ENCODE measurements at places on chromosomes 16 and 17.

GRCh38 chr17:77190576-77190975 is 49.8 kb downstream of the SEC14L1 start:
- no peak for DNase-seq

- no peak for DNase-seq
Measured at GRCh38 chr17:79043191-79043930, 19.4 kb downstream of the C1QTNF1 start.

DNA sequence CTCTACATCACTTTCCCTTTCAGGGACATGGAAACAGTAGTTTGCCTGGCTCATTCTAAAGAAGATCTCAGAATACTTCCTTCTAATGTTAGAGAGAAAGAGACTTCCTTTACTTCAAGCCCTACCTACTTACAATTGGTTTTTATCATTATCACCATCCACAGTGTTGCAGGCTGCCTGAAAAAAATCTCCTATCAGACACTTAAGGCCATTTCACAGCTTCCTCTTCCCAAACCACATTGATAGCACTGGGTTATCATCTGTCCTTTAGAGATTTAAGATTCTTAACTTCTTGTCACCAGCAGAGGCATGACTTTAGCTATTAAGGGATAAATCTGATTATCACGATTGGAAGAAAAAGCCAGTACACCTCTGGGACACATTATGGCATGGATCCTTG is 178.5 kb upstream of the TBX2 start:
- DNase-seq: no peak

DNA sequence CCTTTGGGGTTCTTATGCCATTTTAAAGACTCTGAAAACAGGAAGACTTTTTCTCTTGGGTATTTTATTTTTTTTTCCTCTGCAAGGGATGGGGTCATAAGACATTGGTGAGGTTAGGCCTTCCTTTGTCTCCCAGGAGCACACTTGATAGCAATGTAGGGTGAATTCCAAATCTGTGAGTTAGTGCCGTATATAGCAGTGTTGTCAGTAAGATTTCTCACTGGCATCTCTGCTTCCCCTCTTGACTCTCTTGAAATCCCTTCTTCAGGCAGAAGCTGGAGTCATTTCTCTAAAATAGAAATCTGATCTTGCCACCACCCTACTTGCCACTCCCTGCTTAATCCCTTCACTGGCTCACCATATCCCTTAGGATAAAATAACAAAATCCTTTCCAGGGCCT is 529.7 kb downstream of the WWOX start:
- no peak for DNase-seq

DNA sequence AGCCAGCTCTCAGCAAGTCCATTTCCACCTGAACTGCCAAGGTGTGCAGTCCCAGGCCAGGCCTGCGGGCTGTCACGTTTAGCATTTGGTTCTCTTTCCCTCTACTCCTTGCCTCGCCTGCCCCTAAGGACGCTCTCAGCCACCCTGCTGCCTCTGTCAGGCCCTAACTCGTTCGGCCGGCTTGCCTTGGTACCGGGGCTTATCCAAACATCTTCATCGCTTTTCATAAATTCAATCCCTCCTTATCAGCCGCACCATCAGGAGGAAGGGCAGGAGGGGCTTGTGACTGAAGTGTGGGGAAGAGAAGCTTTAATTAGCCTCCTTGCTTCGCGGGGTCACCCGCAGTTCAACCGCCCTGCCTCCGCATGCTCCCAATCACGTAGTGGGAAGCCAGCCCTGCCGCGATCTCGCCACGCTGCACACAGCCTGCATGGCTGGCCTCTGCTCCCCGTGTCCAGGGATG is 231.1 kb downstream of the SOX9 start:
- no peak for DNase-seq

- no peak for DNase-seq
Measured at GRCh38 chr17:33704856-33705255, 411.8 kb upstream of the ASIC2 start.

- DNase-seq: no peak
Measured at GRCh38 chr16:89430436-89431157, 59.8 kb downstream of the ANKRD11 start.

DNA sequence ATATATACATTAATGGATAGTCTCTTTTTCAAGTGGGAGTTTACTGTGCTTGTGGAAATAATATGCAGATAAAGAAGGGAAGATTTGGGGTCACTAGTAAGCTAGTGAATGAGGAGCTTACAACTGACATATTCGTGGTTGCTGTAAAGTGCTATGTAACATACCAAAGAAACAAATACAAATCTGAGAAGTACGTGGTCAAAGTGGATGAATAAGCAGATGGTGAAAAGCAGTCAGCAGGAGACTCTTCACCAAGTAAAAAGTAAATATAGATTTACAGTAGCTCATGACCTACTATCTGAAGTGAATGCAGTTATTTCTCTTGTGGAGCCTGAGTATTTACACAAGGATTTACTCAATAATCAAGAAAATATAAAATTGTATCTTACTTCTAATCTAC is 136.6 kb upstream of the ELAC2 start:
- DNase-seq: no peak

- DNase-seq: no peak
Measured at GRCh38 chr17:42475121-42475520, 16.4 kb downstream of the ATP6V0A1 start.

GRCh38 chr16:27547134-27547533 is 2.6 kb downstream of the GTF3C1 start:
- DNase-seq: no peak

DNA sequence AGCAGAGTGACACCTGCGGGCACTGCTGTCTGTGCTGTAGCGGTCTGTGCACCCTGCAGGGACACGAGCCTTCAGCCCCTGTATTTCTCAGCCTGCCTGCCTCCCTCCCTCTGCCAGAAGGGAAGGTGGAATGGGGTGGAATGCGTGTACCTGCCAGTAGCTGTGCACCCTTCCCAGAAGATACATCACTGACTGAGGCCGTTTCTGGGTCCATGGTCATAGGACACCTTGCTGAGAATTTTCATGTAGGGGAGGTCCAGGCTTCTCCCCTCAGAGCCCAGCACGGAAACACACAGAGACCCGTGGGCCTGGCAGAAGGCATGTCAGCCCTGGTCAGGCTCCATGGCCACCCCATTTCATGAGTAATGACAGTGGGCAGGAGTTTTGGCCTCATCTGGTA is 16.5 kb downstream of the DBNDD1 start:
- no peak for DNase-seq

GRCh38 chr16:65671071-65671470 is 549.2 kb upstream of the CDH11 start:
- no peak for DNase-seq

DNA sequence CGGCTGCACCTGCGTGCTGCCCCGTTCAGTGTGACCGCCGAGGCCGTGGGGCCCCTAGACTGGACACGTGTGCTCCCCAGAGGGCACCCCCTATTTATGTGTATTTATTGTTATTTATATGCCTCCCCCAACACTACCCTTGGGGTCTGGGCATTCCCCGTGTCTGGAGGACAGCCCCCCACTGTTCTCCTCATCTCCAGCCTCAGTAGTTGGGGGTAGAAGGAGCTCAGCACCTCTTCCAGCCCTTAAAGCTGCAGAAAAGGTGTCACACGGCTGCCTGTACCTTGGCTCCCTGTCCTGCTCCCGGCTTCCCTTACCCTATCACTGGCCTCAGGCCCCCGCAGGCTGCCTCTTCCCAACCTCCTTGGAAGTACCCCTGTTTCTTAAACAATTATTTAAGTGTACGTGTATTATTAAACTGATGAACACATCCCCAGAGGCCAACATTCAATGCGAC is 1.7 kb downstream of the IL17C start:
- DNase-seq: no peak

DNA sequence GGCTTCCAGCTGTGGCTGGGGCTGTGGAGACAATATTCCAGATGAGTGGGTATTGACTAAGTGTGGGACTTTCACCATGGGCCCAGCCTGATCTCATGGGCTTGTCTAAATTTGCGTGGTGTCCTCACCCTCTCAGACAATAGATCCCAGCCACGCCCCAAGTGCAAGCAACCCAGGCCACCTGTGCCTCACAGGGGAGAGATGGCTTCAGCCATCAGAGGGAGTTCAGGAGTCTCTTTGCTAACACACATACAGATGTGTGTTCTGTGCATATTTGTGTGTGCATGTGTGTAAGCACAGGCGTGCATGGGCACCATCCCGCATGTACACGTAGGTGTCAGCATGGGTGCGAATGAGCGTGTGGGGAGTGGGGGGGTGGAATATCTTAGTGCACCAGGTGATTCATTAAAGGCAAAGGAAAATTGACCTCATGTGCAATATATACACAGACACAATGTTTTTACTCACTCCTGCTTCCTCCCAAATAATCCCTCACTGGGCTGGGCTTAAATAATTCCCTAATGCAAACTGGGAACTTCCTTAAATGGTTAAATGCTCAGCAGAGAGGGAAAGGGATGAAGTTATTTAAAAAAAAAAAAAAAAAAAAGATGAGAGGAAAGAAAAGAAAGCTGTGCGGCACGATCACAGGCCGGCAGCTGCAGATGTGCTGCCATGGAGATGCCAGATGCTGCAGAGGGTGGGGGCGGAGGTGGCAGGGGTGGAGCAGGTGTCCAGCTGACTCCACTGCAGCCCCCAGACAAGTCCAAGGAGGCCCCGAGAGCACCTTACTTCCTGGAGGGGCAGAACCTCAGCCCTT is 24.0 kb upstream of the CDC42EP4 start:
- no peak for DNase-seq

DNA sequence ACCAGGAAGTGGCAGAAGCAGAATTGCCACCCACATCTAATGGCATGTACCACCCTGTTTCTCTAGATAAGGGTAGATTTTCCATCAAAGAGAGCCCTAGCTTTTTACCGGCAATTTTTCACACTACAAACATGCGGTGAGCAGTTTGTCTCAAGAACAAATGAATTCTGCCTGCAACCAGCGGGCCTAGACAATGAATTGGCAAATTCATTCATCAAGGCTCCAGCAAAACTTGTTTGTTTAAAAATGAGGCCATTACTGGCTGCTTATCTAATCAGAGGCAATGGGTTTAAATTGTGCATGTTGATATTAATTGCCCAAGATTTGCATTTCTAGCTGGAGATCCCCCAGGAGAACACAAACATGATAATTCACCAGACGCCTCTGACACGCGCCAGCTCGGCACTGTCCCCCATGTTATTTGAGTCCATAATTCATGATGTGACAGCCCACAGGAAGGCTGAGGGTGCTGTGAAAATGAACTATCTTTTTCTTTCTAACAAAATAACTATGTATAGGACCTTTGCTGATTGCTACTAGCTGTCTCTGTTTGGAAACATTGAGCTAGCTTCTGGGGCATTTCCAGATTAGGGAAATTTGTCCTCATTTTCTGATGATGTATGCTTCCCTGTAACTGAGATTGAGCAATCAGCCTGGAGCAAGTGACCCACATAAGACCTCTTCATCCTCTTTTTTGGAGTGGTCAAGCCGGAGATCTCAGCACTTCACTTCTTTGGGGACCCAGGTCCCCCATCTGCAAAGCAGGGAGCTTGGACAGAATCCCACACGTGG is 80.8 kb downstream of the CNGB1 start:
- no peak for DNase-seq

DNA sequence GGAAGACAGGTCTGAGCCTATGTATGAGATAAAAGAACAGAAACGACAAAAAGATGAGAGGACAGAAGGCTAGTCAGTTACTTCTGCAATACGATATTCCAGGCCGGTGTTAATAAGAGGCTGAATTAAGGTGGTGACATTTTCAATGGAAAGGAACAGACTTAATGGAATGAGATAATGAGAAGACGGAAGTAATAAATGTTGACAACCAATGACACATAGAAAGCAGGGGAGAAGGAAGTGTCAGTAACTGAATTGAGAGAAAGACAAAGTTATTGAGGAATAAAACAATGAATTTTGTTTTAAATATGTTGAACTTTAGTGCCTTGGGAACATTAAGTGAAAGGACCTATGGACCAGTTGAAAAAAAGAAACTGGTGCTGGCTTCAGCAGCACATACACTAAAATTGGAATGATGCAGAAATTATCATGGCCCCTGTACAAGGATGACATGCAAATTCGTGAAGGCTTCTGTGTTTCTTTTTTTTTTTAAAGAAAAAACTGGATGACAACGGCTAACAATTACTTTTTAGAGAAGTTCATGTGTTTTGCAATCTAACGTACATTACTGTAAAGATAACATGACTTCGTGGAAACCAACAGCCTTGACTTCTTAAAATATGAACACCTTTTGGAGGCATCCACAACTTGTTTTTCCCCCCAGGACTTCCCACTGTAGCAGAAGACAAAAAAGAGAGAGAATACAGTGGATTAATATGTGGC is 18.5 kb upstream of the CPD start:
- DNase-seq: no peak

GRCh38 chr17:72578817-72579470 is 458.1 kb downstream of the SOX9 start:
- DNase-seq: no peak

DNA sequence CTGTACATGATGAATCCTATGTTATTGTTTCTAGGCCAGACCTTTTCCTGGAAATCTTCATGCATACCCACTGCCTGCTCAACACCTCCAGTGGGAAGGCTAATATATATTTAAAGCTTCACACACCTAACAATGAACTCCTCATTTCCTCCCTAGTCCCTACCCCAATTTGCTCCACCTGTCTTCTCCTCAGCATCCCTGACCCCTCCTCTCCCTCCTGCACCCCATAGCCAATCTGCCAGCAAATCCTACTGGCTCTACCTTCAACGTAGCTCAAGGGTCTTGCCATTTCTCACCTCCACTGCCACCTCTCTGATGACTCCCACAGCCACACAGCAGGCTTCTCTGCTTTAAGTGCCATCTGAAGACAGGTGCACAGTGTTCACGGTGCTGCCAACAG is 215.6 kb upstream of the WSB1 start:
- no peak for DNase-seq

GRCh38 chr17:83202002-83203000 is 122.9 kb downstream of the METRNL start:
- DNase-seq: no peak

DNA sequence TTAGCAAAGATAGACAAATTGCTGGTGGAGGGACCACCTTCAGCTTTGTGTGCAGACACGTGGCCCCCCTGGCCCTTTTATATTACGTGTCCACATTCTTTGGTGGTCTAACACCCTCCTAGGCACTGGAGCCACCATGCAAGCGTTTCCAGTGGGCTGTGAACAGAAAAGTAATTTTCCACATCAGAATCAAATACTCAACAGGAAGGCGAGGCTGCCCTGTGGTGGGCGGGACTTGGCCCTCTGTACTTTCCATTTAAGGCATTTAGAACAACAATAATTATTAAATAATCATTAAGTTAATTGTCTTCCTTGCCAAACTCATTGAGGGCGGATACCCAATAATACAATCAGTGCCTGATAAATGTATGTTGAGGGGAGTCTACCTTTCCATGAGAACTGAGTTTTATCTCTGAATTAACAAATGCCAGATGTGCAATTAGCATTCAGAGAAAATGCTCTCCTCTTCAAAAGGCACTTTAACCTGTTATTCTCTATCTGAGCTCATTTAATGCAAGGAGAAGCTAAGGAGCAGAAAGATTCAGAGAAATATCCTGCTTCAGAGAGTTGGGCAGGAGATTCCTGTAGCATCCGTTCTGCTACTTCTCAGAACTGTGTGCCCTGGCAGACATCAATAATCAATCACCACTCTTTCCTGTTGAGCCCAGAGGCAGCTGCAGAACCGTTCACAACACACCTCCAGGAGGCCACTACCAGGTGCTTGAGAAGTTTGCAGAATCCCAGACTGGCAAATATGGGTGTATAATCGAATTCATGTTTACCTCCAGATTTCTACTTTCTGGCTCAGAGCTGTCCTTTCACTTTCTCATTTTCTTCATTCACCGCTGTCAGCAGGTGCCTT is 109.4 kb downstream of the CMIP start:
- DNase-seq: no peak

All from activated CD4-positive, alpha-beta T cell treated with anti-CD3 and anti-CD28 coated beads, Interleukin-2, amount 50 U/mL, for 1 hour (primary cell).